ENCODE measurements at places on chromosomes 12 and 14.

DNA sequence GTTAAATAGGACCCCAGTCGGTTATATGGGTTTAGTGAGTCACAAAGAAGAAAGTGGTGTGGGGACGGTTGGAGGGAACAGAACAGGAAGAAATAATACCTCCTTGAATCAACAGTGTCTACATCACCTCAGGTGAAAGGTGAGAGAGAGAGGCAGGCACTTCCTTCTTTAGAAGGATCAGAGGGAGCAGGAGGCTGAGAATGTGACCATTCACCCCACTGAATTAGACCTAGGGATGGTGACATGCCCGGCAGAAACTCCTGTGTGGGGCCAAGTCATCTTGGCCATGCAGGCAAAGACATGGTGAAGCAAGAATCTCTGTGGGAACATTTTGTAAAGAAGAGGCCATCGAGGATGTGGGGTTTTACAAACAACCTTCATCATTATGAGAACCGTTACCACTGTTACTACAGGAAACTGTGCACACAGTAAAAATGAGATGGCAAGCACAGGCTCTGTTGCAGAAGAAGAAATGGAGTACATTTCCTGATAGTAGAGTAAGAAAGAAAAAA lies 1196.9 kb downstream of the VRK1 start:
- H3K4me1 ChIP-seq = no peaks in the 10 kb centered on the region
- no peaks in the 10 kb centered on the region for H3K36me3 ChIP-seq
- H3K27ac ChIP-seq = no peak overlapping the region
- no peak overlapping the region for H3K4me3 ChIP-seq
- H3K27me3 ChIP-seq = no peaks in the 10 kb centered on the region
- DNase-seq = no peak

DNA sequence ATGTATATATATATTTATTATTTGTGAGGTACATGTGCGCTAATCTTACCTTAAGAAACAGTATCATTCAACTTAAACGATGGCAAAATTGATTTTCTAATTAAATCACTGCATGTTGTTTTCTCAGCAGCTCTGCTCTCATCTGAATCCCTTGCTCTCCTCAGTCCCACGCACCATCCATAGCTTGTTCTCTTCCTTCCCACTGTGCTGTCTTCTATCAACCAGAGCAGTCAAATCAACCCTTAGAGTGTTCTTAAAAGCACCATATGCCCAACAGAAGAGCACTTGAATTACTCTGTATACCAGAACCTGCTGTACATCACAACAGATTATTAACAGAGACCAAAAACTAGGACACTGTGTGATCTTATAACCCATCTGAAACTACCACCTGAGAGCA lies 209.4 kb upstream of the G2E3 start:
- H3K36me3 ChIP-seq = no peaks in the 10 kb centered on the region
- H3K4me3 ChIP-seq = no peak overlapping the region
- DNase-seq = no peak
- H3K27ac ChIP-seq = no peak overlapping the region
- H3K4me1 ChIP-seq = no peaks in the 10 kb centered on the region

- H3K36me3 ChIP-seq = no peaks in the 10 kb centered on the region
- peak overlapping the region; percentile 94 for H3K4me3 ChIP-seq
- peaks cover 48% of the 10 kb centered on the region for H3K4me1 ChIP-seq
- no peaks in the 10 kb centered on the region for H3K27me3 ChIP-seq
Measured at GRCh38 chr12:56687223-56688128, 608 bp downstream of the PTGES3 start.

GRCh38 chr12:106310687-106311086 lies 8.2 kb downstream of the TCP11L2 start:
- H3K36me3 ChIP-seq = peaks cover 28% of the 10 kb centered on the region
- H3K4me3 ChIP-seq = no peak overlapping the region
- H3K27me3 ChIP-seq = no peaks in the 10 kb centered on the region

DNA sequence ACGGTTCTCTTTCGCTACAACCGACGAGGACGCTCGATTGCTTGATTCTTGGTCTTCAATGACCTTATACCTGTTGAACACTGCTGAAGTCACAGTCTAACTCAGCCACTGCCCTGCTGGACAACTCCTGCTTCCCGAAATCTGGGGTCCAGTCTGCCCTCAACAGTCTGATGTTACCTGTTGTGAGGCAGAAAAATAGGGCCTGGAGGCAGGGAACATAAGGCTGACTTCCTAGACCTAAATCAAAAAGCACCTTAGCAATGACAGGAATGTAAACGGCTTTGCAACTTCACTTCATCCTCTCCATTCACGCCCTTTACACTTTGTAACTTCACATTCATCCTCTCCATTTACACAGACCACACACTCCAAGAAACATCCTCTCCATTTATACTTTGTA lies 597 bp upstream of the GLTP start:
- H3K36me3 ChIP-seq = no peaks in the 10 kb centered on the region
- no peak for DNase-seq
- H3K4me1 ChIP-seq = peaks cover 41% of the 10 kb centered on the region
- H3K27me3 ChIP-seq = no peaks in the 10 kb centered on the region
- peak overlapping the region; percentile 89 for H3K4me3 ChIP-seq

DNA sequence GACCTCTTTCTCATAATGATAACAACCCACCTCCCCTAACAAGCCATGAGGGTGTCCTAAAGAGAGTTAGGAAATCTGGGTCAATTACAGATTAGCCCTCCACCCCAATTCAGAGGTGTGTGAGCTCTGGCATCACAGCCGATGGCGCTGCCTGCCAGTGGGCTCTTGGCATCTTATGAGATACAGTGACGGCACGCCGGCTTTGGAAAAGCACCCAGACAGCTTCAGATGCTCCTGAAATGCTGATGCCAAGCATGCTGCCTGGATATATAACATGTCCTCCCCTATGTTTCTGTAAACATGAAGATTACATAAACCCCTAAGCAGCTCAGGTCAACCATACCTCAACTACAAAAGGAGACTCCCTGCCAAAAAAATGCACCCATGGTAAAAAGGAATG lies 152.6 kb downstream of the TTC7B start:
- H3K27me3 ChIP-seq = no peaks in the 10 kb centered on the region
- H3K4me1 ChIP-seq = no peaks in the 10 kb centered on the region
- H3K36me3 ChIP-seq = no peaks in the 10 kb centered on the region
- no peak for DNase-seq
- H3K4me3 ChIP-seq = no peak overlapping the region

DNA sequence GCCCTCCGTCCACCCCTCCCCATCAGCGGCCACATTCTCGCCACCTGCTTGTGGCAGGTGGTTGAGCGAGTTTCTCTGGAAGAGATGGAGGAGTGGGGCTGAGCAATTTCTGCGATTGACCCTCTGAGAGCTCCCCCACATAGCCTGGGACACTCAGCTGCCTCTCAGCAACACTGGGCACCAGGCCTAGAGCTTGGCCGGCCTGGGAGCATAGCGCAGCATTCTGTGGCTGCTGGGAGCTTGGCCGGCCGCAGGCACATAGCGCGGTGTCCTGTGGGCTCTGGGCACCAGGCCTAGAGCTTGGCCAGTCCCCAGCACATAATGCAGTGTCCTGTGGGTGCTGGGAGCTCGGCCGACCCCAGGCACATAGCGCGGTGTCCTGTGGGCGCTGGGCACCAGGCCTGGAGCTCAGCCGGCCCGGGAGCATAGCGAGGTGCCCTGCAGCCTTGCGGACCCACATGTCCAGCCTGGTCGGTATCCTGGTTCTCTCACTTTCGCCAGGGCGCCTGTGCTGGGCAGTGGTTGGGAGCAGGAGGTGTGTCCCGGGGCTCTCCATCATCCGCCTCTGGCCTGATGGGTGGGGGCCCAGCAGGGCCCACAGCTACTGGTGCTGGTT lies 43.8 kb downstream of the LRCOL1 start:
- H3K27me3 ChIP-seq = no peaks in the 10 kb centered on the region
- peaks cover 6% of the 10 kb centered on the region for H3K4me1 ChIP-seq
- H3K27ac ChIP-seq = no peak overlapping the region
- no peaks in the 10 kb centered on the region for H3K36me3 ChIP-seq
- DNase-seq = no peak

DNA sequence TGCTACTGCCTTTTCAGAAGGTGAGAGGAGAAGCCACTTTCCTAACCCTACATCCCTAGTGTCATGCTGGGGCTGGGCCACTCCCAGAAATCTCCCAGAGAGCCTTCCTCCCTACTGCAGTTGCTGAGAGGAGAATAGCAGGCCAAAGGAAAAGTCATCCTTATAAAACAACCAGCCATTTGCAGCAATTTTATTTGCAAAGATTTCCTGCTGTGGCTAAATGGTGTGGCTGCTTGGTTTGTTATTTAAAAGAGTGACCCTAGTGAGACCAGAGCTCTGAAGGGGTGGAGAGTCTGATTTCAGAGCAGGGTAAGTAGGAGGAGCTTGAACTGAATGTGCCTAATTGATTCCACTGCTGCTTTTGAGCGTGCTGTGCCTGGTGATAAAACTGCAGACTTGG lies 232.0 kb downstream of the GRIN2B start:
- H3K27ac ChIP-seq = no peak overlapping the region
- no peaks in the 10 kb centered on the region for H3K27me3 ChIP-seq
- H3K4me3 ChIP-seq = no peak overlapping the region
- H3K4me1 ChIP-seq = no peaks in the 10 kb centered on the region
- H3K36me3 ChIP-seq = no peaks in the 10 kb centered on the region
- no peak for DNase-seq

DNA sequence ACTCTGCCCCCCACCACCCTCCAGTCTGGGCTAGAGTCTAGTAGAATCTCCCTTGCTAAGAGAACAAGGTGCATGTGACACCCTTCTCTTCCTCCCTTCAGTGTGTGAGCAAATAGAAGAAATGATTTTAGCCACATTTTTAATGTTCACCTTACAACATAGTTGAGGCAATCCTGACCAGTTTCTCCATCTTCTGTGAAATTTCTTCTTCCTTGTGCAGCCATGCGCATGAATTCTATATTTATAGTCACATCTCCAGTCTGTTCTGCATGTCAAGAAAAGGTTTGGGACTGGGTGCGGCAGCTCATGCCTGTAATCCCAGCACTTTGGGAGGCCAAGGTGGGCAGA lies 9.5 kb upstream of the LTA4H start:
- no peak for DNase-seq
- H3K27ac ChIP-seq = no peak overlapping the region
- no peaks in the 10 kb centered on the region for H3K4me1 ChIP-seq
- H3K36me3 ChIP-seq = no peaks in the 10 kb centered on the region
- no peaks in the 10 kb centered on the region for H3K27me3 ChIP-seq

GRCh38 chr12:31588976-31589375 lies 2.0 kb downstream of the DENND5B start:
- H3K27me3 ChIP-seq = no peaks in the 10 kb centered on the region
- DNase-seq = no peak
- no peaks in the 10 kb centered on the region for H3K36me3 ChIP-seq
- H3K4me1 ChIP-seq = peaks cover 16% of the 10 kb centered on the region

DNA sequence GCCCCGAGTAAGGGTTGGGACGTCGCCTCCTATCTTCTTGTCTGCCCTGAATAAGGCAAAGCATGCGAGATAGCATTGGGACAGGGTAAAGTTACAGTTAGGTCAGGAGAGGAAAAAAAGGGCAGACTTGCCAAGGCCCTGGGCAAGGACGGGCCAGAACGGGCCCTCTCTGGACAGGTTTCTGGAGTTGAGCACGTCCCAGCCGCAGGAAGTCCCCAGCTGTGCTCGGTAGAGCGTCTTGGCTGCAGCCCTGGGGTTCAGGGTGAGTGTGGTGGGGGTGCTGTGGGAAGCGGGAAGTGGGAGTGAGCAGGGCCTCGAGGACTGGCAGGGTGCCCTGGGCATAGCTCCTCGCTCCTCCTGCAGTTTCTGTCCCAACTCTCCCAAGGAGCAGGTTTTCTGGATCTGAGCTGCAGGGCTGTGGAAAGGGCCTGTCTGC lies 5.4 kb downstream of the RPS6KL1 start:
- H3K4me3 ChIP-seq = no peak overlapping the region
- peak overlapping the region; percentile 26 for H3K27ac ChIP-seq
- H3K4me1 ChIP-seq = peaks cover 48% of the 10 kb centered on the region
- H3K27me3 ChIP-seq = no peaks in the 10 kb centered on the region

- no peaks in the 10 kb centered on the region for H3K27me3 ChIP-seq
- no peaks in the 10 kb centered on the region for H3K36me3 ChIP-seq
- H3K4me3 ChIP-seq = no peak overlapping the region
- peaks cover 52% of the 10 kb centered on the region for H3K4me1 ChIP-seq
- no peak for DNase-seq
Measured at GRCh38 chr14:103514596-103515421, 7.8 kb downstream of the CKB start.

GRCh38 chr12:132327336-132328171 lies 1.8 kb downstream of the GALNT9 start:
- H3K4me3 ChIP-seq = peak overlapping the region; percentile 29
- H3K27ac ChIP-seq = peak overlapping the region; percentile 57
- H3K27me3 ChIP-seq = no peaks in the 10 kb centered on the region
- peak; percentile 90 for DNase-seq

DNA sequence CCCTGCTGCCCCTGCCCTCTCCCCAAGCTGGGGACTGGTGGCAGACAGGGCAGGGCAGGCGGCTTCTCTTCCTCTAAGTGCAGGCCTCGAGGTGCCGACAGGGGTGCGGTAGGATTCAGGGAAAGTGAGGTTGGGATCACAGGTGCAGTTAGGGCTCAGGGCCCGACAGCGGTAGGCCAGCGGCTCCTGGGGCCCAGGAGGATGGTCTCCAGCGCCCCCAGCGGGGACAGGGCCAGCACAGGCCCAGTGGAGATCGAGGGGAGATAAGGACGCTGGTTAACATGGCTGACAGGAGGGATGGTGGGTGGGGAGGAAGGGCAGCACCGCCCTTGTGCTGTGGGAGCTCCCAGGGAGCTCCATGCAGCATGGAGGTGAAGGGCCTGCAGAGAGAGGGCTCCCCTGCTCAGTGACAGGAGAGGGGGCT lies 935 bp upstream of the CRIP1 start:
- H3K4me1 ChIP-seq = peaks cover 95% of the 10 kb centered on the region
- DNase-seq = no peak
- no peaks in the 10 kb centered on the region for H3K36me3 ChIP-seq
- peak overlapping the region; percentile 97 for H3K27ac ChIP-seq

DNA sequence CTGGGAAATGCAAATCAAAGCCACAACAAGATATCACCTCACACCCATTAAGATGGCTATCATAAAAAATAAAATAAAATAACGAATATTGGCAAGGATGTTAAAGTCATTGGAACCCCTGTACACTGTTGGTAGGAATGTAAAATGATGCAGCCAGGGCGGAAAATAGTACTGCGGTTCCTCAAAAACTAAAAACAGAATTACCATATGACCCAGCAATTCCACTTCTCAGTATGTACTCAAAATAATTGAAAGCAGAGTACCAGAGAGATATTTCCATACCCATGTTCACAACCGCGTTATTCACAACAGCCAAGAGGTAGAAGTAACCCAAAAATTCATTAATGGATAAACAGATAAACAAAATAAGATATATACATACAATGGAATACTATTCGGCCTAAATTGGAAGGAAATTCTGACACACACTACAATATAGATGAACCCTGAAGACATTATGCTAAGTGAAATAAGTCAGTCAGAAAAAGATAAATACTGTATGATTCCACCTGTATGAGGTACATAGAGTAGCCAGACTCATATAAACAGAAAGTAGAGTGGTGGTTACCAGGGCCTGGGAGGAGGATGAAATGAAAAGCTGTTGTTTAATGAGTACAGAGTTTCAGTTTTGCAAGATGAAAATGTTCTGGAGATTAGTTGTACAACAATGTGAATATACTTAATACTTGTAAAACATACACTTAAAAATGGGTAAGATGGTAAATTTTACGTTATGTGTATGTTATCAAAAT lies 84.6 kb downstream of the TXNDC16 start:
- no peaks in the 10 kb centered on the region for H3K36me3 ChIP-seq
- H3K4me3 ChIP-seq = no peak overlapping the region
- no peaks in the 10 kb centered on the region for H3K4me1 ChIP-seq
- H3K27ac ChIP-seq = no peak overlapping the region
